ENCODE measurements at places on chromosomes 1 and 21.

GRCh38 chr1:2874607-2875480, 73.4 kb upstream of the TTC34 start:
- no peak for DNase-seq

- DNase-seq = peak; percentile 5
Observed at GRCh38 chr1:71311376-71311775, 230.5 kb upstream of the ZRANB2 start.

DNA sequence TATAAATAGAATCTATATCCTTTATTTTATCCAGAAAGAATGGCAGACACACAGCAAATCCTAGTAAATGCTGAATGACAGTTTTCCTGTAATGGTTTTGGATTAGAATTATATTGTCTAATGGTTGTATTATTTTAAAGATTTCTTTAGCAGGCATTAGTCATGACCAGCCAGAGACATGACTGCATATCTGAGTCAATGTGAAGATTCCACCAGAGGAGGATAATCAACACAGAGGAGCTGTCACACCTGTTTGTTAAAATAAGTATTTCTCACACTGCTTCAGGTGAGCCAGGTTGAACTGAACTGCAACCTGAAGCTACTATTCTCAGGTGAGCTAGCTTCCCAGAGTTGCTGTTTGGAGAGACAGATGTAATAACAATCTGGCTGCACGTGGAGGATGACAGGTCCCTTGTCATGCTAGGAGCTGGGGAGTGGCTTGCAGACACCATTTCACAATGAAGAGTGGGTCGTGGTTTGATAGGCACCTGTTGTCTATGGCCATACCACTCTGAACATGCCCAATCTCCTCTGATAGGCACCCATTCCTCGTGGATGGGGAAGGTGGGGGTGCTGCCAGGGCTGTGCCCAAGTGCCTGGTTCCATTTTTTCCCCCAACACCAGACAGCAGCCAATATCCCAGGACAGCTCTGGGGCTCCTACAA, 94.3 kb downstream of the KCNJ6 start:
- no peak for DNase-seq

DNA sequence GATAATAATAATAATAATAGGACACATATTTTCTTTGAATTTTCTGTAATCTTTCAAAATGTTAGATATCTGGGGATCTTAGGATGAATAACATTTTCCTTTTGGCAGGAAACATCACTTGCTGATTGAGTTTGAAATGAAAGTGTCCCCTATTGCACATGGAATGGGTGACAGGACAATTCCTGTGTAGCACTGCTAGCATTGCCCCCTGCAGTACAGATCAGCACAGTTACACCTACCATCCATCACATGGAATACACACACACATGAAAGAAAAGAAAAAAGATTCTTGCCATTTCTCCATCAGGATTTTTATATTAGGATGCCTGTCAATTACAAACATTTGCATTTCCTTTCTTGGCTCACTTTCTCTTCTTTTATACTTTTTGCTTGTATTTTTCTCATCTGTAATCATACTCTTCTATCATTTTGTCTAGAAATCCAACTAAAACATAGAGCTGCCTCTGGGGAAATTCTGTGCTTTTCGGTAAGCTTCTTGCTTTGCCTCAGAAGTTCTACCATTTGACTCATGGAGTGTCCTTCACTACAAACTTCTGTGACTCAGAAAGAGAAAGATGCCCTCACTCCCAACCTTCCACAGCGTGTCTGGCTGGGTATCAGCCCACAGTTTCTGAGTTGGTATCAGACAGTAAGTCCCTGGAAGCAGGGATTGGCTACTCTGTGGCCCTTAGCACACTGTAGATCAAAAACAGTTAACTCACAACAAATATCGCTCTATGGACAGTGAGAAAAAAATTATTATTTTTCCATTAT, 641.2 kb downstream of the PTPRC start:
- no peak for DNase-seq

DNA sequence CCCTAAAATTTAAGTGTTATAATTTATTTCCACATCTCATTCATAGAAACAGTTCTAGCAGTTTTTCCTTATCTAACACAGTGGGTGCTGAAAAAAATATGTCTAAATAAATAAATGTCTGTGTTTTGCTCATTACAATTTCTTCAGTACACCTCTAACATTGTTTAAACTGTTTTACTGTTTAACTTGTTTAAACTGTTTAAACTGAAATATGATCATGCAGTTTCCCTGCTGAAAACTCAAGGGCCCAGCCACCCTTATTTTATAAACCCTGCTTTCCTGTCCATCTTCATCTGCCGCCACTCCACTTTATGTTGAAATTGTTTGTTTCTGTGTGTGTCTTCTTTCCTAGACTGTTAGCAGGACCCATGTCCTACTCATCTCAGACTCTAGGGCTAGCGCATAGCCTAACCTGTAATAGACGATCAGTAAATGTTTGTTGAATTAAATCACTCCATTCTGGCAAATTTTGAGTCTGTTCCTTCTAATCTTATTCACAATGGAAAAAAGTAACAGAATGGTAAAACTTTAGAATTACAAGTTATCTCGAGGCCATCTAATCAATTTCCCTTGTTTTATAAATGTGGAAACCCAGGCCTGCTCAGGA, 9.4 kb upstream of the PIK3C2B start:
- no peak for DNase-seq

GRCh38 chr1:7975212-7975865, 13.8 kb downstream of the PARK7 start:
- peak; percentile 77 for DNase-seq

DNA sequence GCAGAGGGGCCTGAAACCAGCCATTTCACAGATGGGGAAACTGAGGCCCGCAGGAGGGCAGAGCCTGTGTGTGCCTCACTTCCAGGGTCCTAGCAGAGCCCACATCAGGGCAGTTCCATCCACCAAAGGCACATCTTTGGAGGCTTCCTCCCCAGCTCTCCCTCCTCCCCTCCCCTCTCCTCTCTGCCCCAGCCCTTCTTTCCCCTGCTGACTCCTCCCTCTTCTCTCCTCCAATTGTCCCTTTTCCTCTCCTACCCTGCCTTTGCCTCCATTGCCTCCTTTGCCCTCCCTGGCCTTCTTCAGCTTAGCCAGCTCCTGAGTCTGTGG, 56.6 kb downstream of the TMEM53 start:
- no peak for DNase-seq

DNA sequence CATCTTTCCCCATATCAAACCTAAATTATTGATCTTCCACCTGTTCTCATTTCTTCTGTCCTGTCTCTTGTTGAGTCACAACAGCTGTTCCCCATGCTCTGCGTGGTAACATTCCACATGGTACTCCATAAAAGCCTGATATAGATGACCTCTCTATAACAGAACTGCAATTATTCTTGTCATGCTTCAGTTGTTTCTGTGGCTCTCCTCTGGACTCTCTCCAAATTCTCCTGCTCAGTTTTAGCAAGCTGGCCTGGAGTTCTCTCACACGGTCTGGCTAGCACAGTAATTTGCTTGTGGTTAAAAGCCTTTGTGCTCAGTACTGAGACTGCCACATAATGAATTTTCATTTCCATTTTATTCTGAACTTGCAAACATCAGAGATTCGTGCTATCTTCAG, 10.6 kb upstream of the LRRC39 start:
- peak; percentile 90 for DNase-seq

All from astrocyte of the spinal cord (primary cell).